ENCODE measurements at places on chromosomes 4 and X. TPM values are rescaled to one million over a fixed set of nuclear protein-coding genes. Genes with fewer than 3 reads are reported as not detected.

Gene FGF13
- 0.10 TPM for total RNA-seq

Gene MAGEA4
- 0.60 TPM for total RNA-seq

Gene MAGEA6
- total RNA-seq = 85.4 TPM

Gene ITGB1BP2
- 0.96 TPM for total RNA-seq

Gene TMEM144
- 2.5 TPM for total RNA-seq

GRCh38 chrX:3293251-3293650, 53.2 kb downstream of the MXRA5 start:
- DNase-seq = peak; percentile 33

DNA sequence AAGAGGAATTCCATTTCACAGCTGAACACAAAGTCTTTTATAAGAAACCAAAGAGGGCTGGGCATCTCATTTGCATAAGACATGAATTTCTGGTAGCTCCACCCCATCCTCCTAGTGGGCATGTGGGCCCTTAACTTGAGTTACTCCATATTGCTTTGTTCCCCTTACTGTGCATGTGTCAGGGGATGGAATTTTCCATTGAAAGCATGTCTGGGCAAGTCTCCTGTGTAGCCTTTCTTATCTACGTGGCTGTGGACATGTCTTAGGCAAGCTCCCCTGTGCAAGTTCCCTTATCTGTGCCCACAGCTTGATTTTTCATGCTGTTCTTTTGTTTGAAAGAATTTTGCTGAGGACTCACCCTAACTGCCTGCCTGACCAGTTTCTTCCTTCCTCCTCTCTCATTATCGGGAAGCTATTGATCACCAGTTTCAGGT, 123.5 kb upstream of the JADE1 start:
- DNase-seq = no peak

DNA sequence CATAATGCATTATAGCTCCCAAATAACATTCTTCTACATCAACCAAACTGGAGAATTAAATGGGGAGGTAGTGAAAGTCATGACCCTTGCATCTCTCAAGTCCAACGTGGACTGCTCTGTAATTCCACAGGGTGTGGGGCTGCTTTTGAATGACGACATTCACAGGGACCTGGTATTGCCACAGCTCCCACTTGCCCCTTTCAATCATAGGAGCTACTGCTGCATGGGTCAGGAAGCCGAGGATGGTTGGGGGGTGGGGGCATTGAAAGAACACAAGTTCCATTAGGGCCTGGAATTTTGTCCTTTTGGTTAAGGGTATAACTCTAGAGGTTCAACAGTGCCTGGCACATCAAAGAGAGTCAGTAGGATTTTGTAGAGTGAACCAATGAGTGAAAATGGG, 7.4 kb upstream of the CT55 start:
- no peak for DNase-seq

- DNase-seq = no peak
These were observed 311.4 kb downstream of the PRDM5 start for GRCh38 chr4:120611092-120611491.

- peak; percentile 10 for DNase-seq
These were observed 114.4 kb upstream of the WDR44 start for GRCh38 chrX:118231464-118231863.

- DNase-seq = no peak
These were observed 18.7 kb upstream of the UGT2B10 start for GRCh38 chr4:68797048-68797447.

GRCh38 chr4:4640692-4641091, 98.8 kb upstream of the STX18 start:
- peak; percentile 41 for DNase-seq

DNA sequence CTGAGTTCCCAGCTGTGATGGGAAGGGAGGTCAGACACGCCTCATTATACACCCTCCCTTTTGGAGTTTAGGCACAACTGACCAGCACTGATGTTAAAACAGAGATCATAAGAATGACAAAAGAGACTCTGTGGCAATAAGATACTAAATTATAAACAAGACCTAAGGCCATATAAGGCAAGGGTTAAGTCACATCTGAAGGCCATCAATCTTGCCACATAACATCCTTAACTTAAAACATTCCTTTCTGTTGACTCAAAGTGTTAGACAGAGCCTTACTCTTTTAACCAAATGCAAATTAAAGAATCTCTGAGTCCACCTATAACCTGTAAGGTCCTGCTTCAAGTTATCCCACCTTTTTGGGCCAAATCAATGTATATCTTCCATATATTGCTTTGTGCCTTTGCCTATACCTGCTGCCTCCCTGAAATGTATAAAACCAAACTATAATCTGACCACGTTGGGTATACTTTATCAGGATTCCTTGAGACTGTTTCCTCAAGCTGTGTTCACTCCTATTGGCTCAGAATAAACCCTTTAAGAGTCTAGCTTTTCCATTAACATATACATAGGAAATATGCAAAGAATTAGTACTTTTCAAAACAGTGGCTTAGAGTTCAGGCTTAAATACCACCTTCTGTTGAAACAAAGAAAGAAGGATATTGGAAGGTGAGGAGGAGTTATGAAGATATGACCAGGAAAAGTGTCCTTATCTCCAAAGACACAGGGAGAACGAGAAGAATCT, 214.4 kb upstream of the PPP1R2C start:
- DNase-seq = no peak

- no peak for DNase-seq
These were observed 521.5 kb downstream of the GRID2 start for GRCh38 chr4:92825256-92825655.

- no peak for DNase-seq
These were observed 127.4 kb upstream of the UNC5C start for GRCh38 chr4:95676190-95676589.
